ENCODE measurements at places on chromosomes 1 and 21.
A peak's percentile ranks its signal among the peaks of the same experiment; 100 is the strongest.

GRCh38 chr1:33610391-33610790 lies 137.9 kb downstream of the ZSCAN20 start:
- DNase-seq = no peak

DNA sequence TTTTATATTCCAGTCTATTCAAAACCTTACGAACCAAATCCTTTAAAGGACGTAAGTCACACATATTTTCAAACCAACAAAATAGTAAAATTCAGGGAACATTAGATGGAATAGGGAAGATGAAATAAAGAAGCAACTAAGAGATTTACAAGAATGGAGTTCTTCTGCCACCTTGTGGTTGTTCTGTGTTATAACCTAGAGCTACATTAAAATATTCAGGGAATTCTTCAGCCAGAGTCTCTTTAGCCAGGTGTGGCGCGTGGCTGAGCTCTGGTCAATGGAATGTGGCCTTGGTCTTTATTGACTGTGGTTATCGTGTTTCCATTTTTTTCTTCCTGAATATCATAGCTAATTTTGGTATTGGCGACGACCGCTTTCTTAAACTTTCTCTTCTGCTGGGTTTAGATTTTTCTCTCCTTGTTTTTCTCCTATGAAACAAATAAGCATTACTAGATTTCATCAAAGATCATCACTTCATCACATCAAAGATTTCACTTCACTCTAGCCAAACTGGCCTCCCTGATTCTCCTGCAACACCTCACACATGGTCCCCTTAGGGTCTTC lies 221.3 kb downstream of the MRPL39 start:
- DNase-seq = peak; percentile 38

GRCh38 chr1:27590917-27591508 lies 12.9 kb downstream of the AHDC1 start:
- DNase-seq = no peak

DNA sequence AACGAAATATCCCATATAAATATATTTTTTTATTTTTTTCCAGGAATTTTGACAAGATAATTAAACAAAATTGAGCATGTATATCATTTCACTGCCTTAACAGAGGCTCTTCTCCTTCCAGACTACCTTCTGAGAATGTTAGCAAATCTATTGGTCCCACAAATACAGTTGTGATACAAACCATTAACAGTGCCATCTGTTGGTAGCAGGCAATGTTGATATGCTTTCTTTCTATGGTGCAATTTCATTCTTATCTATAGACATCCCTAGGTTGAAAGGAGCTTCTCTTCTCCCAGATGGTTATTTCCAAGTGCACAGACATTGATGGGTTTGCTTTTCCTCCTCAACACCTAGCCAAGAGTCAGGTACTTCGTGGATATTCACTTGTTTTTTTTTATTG lies 303.6 kb downstream of the USH2A start:
- DNase-seq = peak; percentile 27

- no peak for DNase-seq
These were observed 8.8 kb upstream of the C1orf115 start for GRCh38 chr1:220681220-220681880.

DNA sequence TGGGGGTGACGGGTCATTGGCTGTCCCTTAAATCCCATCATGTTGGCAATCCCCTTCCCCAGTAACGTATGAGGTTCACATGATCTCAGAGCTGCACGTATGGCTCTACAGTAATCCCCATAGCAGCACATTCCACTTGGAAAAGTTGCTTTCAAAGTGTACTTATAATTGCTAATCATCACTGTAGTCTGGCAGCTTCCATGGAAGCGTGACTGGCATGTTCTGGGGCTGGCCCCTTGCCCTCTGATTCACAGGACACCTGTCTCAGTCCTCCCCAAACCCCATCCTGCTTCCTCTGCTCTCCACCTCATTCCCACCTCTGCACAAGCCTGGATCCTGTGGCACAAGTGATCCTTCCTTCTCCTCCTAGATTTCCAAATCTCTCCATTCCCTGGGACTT lies 102.2 kb downstream of the TSEN15 start:
- DNase-seq = no peak

Measured in GM13976 (cell line).